ENCODE measurements at places on chromosomes 2 and 18.
A peak's percentile ranks its signal among the peaks of the same experiment; 100 is the strongest.

- DNase-seq, result no peak
Observed at GRCh38 chr2:54915101-54915500, 135.2 kb downstream of the RTN4 start.

- DNase-seq, result no peak
Observed at GRCh38 chr2:159149747-159150146, 136.8 kb downstream of the WDSUB1 start.

- DNase-seq, result peak; percentile 94
Observed at GRCh38 chr18:10519999-10520935, 5.6 kb upstream of the NAPG start.

- DNase-seq, result no peak
Observed at GRCh38 chr2:124520953-124521352, 495.9 kb downstream of the CNTNAP5 start.

GRCh38 chr18:66440433-66440832 lies 163.5 kb downstream of the CDH19 start:
- DNase-seq, result no peak

GRCh38 chr2:15122915-15123314 lies 438.2 kb downstream of the NBAS start:
- DNase-seq, result no peak

DNA sequence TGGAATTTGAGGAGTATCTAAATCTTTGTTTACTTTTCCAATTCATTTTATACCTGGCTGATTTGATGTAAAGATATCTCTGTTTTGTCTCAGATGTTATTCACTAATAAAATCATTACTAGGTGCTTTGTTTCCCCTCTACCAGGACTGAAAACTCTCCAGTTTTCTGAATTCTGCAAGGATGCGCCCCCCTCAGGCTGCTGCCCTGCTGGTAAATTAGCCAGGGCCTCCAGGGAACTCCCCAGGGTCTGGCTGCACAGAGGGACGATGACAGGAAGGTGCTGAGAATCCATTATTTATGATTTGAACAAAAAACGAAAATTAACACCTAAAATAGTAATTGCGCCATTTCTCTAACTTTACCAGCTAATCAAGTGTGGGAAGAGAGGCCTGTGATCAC lies 541.2 kb upstream of the POU3F3 start:
- no peak for DNase-seq

DNA sequence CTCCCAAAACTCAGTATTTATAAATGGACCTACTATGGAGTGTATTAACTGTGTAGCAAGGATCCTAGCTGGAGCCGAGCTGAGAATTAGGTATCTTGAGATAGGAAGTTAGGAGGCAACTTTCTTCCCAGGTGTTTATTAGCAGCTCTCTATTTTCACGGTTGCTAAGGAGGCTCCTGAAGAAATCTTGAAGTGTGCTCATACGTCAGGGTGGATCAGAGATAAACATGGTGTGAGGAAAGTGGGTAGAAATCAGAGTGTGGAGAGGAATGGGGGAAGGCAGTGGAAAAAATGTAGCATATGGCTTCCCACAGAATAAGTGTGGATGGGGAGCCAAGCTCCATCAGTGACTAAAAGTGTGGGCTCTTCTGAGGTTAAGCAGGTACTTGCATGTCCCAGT lies 104.3 kb downstream of the ABCA12 start:
- no peak for DNase-seq

DNA sequence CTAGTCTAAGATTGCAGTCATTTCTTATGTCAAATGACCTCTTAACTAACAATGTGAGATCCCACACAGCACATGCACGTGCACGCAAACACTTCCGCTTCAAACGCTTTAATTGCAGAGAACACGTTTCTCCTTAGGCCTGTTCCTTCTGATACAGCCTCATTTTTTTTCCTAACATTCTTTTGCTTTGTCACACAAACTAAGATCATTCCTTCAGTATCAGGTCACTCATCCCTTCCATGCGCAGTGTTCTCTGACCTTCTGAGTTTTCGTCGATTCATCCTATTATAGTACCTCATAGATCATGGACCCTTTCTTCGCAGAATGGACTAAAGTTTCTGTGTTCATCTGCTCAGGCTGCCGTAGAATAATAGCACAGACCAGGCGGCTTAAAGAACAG lies 327.1 kb upstream of the CDH19 start:
- DNase-seq, result no peak
